Stimulated activated CD4-positive, alpha-beta T cell treated with anti-CD3 and anti-CD28 coated beads, TNF-alpha, amount 100 ng/mL, for 1 hour (primary cell): ENCODE measurements at places on chromosomes 1 and 21.

- DNase-seq = no peak
Observed at GRCh38 chr1:110033421-110033820, 1.0 kb upstream of the STRIP1 start.

GRCh38 chr1:12424793-12425192 is 193.2 kb downstream of the DHRS3 start:
- no peak for DNase-seq

DNA sequence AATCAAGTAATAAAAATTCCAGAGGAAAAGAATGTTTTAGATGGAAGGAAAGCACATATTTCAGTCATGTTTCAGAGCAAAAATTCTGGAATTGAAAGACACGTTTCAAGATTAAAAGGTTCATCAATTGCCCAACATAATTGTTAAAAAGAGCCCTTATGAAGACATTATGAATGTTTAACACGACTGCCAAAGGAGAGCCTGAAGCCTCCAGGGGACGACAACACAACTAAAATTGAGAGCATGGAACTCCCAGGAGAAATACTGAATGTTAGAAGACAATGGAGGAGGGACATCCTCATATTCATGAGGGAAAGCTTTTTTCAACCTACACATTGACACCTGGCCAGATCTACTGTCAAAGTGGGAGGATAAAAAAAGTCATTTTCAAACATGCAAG is 16.0 kb downstream of the OR2T11 start:
- peak; percentile 49 for DNase-seq

GRCh38 chr1:84634536-84635205 is 55.6 kb downstream of the SSX2IP start:
- DNase-seq = no peak

DNA sequence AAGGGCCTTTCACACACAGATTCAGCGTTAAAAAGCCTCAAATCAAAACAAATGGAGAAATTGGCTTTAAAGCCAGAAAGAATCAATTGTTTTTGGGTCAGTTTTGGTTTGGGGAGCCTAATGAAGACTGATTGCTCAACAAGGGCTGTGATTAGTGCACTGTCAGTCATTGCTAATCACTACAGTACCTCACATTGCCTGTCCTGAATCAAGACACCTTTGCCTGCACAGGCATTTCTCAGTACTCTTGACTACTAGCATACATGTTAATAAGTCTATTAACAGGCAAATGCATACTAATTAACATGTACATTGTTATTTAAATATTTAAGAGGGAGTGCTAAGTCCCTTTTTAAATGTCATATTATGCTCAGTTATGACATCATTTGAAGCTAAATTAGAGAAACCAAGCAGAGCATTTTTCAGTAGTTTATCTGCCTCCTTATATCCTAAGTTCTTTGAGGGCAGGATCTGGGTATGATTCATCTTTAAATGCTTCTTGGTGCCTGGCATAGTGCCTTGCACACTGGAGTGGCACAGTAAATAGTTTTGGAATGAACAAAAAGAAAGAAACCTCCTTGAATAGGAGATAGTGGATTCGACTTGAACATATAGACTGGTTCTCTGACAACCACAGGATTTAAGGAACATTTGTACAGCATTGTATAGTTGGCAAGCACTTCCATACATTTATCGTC is 25.8 kb upstream of the CCN1 start:
- no peak for DNase-seq

- DNase-seq = no peak
Observed at GRCh38 chr1:200372885-200373181, 37.0 kb downstream of the ZNF281 start.

GRCh38 chr1:18041685-18042355 is 65.8 kb upstream of the IGSF21 start:
- no peak for DNase-seq

- no peak for DNase-seq
Observed at GRCh38 chr1:117037802-117038201, 22.3 kb upstream of the TTF2 start.

DNA sequence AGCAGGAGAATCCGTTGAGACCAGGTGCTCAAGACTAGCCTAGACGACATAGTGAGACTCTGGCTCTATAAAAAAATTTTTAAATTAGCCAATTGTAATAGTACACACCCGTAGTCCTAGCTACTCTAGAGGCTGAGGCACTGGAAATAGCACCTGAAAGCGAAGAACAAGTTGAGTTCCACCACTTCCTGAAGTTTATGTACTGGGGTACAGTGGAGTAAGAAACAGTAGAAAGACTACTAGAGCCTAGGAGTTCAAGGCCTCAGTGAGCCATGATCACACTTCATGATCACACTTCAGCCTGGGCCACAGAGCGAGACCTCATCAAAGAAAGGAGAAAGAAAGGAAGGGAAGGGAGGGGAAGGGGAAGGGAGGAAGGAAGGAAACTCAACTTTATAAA is 19.8 kb downstream of the RSBN1 start:
- DNase-seq = no peak

DNA sequence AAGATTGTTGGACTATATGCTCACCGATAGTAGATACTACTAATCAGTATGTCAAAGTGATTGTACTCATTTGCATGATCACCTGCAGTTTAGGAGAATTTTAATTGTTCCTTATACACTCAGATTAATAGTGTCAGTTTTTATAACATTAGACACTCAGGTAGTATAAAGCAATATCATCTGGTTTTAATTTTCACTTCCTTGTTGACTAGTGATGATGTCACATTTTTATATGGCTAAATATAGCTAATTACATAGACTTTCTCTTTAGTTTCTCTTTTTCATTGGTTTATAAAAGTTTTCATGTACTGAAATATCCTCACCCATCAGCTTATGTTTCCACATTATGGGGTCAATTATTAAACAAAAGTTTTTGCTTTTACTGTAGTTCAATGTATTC is 1332.4 kb upstream of the ADGRL2 start:
- no peak for DNase-seq

- no peak for DNase-seq
Observed at GRCh38 chr1:221074332-221074731, 195.1 kb downstream of the HLX start.

DNA sequence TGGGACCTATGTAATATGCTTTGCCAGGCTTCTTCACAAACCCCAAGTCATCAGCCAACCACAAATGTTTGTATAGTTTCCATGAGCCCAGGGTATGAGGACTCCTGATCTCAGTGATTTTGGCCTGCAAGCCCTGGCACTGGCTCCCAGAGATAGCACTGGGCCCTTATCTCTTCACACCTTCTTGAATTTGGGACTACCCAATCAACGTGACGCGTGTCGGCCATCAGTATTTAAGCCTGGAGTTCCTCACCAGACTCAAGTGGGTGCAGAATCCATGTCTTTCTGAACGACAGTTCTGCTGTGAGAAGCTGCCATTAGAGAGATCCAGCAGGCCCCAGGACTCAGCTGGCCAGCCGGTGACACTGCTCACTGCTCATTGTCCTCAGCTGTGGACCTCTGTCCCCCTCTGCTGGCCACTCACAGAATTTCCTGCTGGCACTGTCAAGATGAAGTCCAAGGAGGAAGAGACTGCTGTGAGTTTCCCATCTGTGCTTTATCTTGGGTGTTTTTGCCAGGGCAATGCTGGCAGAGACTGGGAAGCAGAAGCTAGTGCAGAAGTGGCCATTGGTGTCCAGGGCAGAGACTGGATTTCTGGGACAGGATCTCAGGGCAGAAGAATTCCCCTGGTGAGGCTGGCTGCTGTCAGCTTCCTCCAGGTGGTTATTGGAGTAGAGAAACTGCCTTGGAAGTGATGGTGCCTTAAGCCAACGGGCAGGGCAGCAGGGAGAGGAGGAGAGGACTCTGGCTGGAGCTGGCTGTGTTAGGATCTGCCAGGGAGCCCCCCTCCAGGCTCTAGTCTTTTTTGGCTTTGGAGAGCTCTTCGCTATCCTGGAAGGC is 28.4 kb downstream of the TMCC2 start:
- DNase-seq = peak; percentile 70

GRCh38 chr1:227549892-227550291 is 13.5 kb upstream of the ZNF678 start:
- no peak for DNase-seq

DNA sequence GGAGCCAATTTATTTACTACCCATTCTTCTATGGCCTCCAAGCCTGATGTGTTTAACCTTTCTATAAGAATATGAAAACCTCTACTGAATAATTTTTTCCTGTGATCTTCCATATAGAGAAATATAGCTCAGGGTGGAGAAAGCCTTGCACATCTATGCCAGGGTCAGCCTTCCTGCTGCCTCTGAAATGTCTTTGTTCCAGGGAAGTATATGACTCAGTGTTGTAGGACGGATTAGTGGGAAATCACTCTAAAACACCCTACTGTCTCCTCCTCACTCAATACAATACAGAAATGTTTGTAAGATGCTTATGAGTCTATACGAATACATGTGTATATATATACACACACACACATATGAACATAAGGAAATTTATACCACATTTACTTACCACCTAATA is 1044.9 kb downstream of the BRINP3 start:
- DNase-seq = no peak

- DNase-seq = no peak
Observed at GRCh38 chr1:50265790-50266314, 157.1 kb downstream of the ELAVL4 start.
